ENCODE measurements at places on chromosomes 16 and 17.

DNA sequence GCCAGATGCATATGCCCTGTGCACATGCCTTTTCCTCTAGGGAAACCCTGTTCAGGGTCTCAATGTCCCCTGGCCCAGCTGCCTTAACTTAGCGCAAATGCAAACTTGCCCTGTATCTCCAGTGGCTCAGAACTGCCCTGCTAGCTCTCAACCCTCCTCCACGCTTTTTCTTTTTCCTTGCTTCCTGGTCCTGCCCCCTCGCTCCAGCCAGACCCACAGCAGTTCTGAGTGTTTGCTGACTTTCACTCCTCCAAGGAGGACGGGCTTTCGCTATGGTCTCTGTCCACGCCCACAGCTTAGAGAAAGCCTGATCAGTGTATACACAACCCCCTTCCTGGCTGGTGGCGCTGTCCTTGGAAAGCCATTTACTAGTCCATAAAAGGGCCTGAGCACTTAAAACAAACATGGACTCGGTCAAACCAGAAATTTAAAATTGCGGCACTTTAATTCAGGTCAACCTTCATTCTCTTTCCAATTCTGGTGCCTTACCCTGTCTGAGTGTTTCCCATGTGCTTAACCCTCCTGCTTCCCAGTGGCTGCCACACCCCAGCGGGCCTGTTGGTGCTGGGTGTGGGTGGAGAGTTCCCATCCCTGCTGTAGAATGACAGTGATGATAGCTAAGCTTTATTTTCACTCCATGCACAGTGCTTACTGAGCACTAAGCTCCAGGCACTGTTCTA, 15.6 kb upstream of the TMEM98 start:
- no peak for DNase-seq

DNA sequence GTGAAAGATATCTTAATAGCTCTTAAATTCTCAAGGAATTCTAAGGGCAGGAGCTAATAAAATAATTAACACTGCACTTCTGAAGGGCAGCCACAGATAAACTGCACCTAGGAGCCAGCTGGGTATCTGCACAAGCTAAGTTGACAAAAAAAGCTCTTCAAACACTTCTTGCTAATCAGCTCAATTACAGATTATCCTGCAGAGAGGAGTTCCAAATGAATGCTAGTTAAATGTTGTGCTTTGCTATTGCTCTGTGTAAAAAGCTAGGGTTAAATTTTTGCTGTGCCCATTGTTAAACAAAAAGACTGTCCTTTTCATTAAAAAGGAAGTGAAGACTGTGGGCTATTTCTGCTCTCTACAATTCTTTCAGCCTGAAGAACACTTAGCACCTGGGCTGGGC, 158.5 kb upstream of the SHISA6 start:
- no peak for DNase-seq

DNA sequence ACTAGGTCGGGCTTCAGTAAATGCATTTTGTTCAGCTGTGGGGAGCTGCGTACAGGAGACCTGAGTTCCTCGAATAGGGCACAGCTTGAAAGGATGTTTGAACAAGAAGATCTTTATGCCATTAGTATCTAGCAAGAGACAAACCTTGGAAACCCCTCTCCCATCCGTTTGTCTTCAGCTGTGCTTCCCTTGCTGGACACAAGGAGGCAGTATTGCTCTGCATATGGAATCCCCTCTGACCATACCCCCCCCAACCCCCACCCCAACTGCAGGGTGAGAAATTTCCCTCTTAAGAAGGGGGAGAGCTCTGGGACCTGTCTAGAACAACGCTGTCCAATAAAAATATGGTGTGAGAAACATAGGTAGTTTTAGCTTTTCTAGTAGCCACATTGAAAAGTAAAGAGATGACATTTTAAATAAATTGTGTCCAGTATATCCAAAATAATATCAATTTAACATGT, 1.6 kb downstream of the MRM1 start:
- peak; percentile 29 for DNase-seq

DNA sequence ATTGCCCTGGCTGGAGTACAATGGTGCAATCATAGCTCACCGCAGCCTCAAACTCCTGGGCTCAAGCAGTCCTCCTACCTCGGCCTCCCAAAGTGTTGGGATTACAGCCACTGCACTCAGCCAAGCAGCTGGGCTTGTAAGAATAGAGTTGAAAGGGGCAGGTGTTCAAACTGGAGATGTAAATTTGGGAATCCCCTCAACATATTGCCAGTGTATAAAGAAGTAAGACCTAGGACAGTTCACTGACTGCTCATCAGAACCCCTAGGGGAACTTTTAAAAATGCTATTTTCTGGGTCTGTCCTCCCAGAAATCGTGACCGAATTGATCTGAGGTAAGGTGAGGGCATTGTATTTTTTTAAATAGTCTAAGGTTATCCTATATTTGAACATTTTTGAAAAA, 8.9 kb upstream of the DNAJA2 start:
- no peak for DNase-seq

GRCh38 chr17:36127199-36127893, 23.7 kb downstream of the CCL4 start:
- DNase-seq: no peak

GRCh38 chr17:74078363-74078941, 125.0 kb upstream of the RPL38 start:
- DNase-seq: no peak

DNA sequence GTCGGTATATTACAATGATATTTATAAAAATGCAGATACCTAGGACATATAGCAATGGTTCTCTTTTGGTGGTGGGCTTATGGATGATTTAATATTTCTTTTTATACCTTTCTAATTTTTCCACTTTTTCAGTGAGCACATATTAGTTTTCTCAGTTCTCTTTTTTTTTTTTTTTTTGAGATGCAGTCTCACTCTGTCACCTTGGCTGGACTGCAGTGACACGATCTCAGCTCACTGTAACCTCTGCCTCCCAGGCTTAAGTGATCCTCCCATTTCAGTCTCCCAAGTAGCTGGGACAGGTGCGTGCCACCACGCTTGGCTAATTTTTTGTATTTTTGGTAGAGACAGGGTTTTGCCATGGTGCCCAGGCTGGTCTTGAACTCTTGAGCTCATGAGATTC, 15.1 kb downstream of the MAP3K14 start:
- DNase-seq: no peak

DNA sequence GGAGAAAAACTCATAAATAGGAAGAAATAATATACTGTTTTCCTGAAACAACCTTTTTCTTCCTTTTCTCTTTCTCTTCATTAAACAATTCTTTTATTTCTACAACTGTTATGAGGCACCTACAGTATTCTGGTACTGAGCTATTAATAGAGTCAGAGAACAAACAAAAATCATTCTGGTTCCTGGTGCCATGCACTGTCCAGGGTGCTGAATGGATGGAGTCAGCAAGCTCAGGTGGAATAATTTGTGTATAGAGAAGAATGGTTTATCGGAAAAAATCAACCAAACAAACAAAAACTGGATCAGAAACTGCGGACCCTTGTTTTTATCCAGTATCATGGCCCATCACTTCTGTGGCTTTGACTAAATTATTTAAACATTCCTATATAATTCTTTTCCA, 430.3 kb upstream of the GOT2 start:
- DNase-seq: no peak

- DNase-seq: no peak
Measured at GRCh38 chr16:76370344-76370743, 93.1 kb downstream of the CNTNAP4 start.

- no peak for DNase-seq
Measured at GRCh38 chr17:81303385-81303784, 8.3 kb upstream of the SLC38A10 start.

- DNase-seq: no peak
Measured at GRCh38 chr17:35559495-35560210, 966 bp downstream of the SLFN14 start.

- DNase-seq: no peak
Measured at GRCh38 chr17:59365383-59365981, 34.0 kb downstream of the YPEL2 start.

DNA sequence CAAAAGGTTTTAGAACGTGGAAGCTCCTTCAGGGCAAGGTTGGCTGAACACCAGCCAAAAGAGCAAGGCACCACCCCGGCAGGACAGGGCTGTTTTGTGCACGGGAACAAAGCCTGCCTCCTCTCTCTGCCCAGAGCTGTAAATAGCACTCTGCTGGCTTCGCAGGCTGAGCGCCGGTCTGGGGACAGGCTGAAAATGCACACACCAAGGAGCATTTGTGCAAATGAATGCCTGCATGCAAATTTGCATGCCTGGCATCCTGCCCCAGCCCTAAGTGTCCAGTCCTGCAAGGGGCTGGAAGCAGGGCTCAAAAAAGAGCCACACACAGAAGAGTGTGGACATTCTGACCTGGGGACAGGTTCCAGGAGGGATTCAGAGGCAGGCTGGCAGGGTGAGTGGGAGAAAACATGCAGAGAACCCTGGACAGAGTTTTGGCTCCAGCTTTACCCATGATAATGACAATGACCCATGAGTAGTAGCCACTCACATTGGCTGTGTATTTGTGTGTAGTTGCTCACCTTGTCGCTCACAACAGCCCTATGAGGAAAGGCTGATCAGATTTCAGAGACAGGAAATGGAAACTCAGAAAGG, 11.7 kb downstream of the ABAT start:
- no peak for DNase-seq

- DNase-seq: no peak
Measured at GRCh38 chr17:79673517-79673916, 57.2 kb upstream of the ENPP7 start.

DNA sequence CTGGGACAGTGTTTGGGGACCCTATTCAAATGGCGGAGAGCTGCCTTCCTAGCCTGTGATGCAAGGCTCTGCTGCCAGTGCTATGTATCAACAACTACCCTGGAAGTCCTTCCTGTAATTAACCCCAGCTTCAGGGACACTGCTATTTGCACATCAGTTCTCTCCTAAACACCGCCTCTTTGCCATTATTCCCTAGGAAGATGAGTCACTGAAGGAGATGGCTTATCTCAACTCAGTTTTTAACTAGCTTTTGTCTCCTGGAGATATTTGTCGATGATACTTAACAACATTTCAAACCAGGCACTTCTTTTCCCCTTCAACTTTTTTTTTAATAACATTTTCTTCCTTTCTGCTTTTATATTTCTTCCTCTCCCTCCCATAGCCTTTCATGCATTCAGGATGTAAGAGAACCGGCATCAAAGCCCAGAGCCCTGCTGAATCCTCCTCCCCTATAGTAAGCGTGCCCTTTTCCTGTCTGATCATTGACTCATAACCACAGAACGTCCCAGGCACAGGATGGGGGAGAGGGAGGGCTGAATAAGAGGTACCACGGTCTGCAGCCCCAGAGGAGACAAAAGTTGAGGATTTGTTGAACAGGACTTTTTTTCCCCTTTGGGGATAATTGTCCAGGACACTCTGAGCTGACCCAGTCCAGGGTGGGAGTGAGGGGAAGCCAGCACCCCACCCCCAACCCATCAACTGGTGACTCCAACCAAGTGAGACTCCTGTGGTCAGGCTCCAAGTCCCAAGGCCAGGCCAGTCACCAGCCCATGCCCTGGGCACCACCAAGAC, 387.8 kb upstream of the SALL1 start:
- DNase-seq: no peak

All from activated CD8-positive, alpha-beta memory T cell treated with anti-CD3 and anti-CD28 coated beads for 1 hour (primary cell).